ENCODE measurements at places on chromosomes 6 and 20.

GRCh38 chr6:15148356-15148946 is 97.4 kb upstream of the JARID2 start:
- DNase-seq, result no peak

DNA sequence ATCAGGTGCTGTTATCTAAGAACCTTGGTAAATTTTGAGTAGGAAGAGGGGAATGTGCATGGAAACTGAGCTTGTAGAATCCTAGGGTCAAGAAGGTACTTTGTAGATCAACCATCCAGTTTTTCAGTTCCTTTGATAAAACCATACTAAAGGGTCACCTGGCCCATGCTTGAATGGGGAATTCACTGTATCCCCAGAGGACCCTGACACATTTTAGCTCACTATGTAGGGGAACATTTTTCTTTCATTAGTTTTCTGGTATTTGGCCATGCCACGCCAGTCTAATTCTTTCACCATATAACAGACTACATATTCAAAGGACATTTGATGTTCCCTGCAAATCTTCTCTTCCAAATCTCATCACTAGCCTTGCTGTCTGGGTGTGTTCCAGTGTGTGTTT is 29.9 kb downstream of the LRRC1 start:
- no peak for DNase-seq

DNA sequence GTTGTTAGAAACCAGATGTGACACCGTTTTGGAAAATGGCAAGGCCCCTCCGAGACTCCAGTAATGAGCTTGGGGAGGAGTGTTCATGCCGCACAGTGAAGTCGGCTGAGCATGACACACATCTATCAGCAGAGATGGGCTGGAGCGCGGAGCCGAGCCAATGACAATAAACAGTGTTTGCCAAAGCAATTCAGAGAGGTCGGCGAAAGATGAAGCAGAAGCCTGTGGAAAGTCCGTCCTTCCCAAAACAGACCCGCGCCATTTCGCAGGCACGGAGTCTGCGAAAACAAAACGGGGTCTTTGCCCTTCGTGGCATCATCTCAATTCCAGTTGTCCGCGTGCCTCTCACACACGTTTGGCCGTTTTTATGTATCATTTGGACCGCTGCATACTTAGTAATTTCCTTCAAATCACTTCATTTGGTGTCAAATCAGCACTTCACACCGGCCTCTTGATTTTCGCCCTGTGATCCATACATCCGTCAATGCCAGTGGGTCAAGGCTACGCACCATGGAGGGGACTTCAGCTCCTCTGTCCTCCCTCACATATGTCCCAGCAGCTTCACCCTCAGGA is 71.3 kb downstream of the SULF2 start:
- no peak for DNase-seq

GRCh38 chr6:38589367-38589720 is 50.4 kb downstream of the BTBD9 start:
- DNase-seq, result no peak

- no peak for DNase-seq
Measured at GRCh38 chr6:165621940-165622339, 41.1 kb downstream of the PDE10A start.

- DNase-seq, result no peak
Measured at GRCh38 chr20:8133851-8134451, 1.9 kb downstream of the PLCB1 start.

- no peak for DNase-seq
Measured at GRCh38 chr20:22572023-22572422, 12.3 kb downstream of the FOXA2 start.

All from NCI-H526 treated with DMSO at 0.1 percent for 48 hours (cell line).